ENCODE measurements at places on chromosomes 11 and 22. TPM values are rescaled to one million over a fixed set of nuclear protein-coding genes. Genes with fewer than 3 reads are reported as not detected.

- peaks cover 10% of the 10 kb centered on the region for H3K4me1 ChIP-seq
- DNase-seq = no peak
- H3K36me3 ChIP-seq = peaks cover 18% of the 10 kb centered on the region
- no peaks in the 10 kb centered on the region for H3K27me3 ChIP-seq
Observed at GRCh38 chr11:94796863-94797262, 28.7 kb downstream of the AMOTL1 start.

DNA sequence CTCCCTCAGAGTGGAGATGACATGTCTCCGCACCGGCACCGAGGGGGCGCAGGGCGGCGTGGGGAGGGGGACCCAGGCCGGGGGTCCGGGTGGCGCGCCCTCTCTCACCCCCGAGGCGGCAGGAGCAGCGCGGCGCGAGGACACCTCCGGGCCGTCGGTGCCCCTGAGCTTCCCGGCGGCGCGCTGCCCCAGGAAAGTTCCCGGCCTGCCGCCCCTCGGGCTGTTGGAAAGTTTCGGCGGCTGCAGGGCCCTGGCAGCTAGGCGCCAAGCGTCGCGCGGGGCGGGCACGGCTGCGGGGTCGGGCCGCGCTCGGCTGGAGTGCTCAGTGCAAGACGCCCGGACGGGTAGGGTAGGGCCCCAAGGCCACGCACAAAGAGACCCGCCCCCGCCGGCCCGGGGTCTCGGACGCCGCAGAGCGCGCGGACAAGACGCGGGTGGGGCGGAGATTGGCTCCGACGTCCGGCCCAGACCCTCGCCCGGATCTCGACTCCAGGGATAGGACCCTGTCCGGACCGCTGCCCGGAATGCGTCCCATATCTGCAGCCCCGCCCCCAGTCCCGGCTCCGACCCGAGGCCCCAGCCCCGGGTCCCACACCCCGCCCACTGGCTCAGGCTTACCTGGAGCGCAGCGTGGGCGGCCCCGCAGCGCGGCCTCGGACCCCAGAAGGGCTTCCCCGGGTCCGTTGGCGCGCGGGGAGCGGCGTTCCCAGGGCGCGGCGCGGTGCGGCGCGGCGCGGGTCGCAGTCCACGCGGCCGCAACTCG lies 471 bp downstream of the ARVCF start:
- no peaks in the 10 kb centered on the region for H3K36me3 ChIP-seq
- no peak overlapping the region for H3K27ac ChIP-seq
- no peak overlapping the region for H3K4me3 ChIP-seq
- peaks cover 52% of the 10 kb centered on the region for H3K27me3 ChIP-seq
- peak; percentile 69 for DNase-seq
- peaks cover 8% of the 10 kb centered on the region for H3K4me1 ChIP-seq

GRCh38 chr22:33865996-33866395 lies 54.3 kb downstream of the LARGE1 start:
- no peak for DNase-seq
- peaks cover 42% of the 10 kb centered on the region for H3K4me1 ChIP-seq
- H3K36me3 ChIP-seq = no peaks in the 10 kb centered on the region
- H3K27ac ChIP-seq = no peak overlapping the region

- peaks cover 21% of the 10 kb centered on the region for H3K4me1 ChIP-seq
- no peaks in the 10 kb centered on the region for H3K36me3 ChIP-seq
- H3K27me3 ChIP-seq = no peaks in the 10 kb centered on the region
- H3K27ac ChIP-seq = no peak overlapping the region
Observed at GRCh38 chr11:132933703-132934102, 598.6 kb downstream of the OPCML start.

YPEL4 gene
- not detected for total RNA-seq

TMEM121B gene
- 7.5 TPM for total RNA-seq

GRCh38 chr22:20226760-20227350 lies 41.3 kb downstream of the RTN4R start:
- no peaks in the 10 kb centered on the region for H3K4me1 ChIP-seq
- peaks cover 6% of the 10 kb centered on the region for H3K36me3 ChIP-seq
- H3K4me3 ChIP-seq = no peak overlapping the region
- no peak for DNase-seq
- H3K27ac ChIP-seq = no peak overlapping the region

DNA sequence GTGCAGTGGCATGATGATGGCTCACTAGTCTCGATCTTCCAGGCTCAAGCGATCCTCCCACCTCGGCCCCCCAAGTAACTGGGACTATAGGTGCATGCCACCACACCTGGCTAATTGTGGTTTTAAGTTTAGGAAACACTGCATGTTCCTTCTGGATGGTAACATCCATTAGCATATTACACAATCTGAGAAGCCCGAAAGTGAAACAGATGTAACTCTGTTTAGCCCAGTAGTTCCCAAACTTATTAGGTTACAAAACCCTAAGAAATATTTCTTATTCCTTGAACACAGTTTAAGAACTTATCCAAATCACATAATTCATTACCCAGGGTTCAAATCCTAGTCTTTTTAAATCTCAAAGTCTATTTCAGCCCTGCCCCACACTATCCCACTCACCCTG lies 28.3 kb downstream of the POLDIP3 start:
- H3K27me3 ChIP-seq = no peaks in the 10 kb centered on the region
- DNase-seq = no peak
- no peak overlapping the region for H3K27ac ChIP-seq
- H3K4me1 ChIP-seq = peaks cover 3% of the 10 kb centered on the region

- H3K36me3 ChIP-seq = peaks cover 67% of the 10 kb centered on the region
- H3K27ac ChIP-seq = no peak overlapping the region
- H3K4me1 ChIP-seq = no peaks in the 10 kb centered on the region
- H3K4me3 ChIP-seq = no peak overlapping the region
- no peak for DNase-seq
Observed at GRCh38 chr11:54558919-54559318, 44.9 kb downstream of the OR4C46 start.

CYTH4 gene
- total RNA-seq = 0.11 TPM

DNA sequence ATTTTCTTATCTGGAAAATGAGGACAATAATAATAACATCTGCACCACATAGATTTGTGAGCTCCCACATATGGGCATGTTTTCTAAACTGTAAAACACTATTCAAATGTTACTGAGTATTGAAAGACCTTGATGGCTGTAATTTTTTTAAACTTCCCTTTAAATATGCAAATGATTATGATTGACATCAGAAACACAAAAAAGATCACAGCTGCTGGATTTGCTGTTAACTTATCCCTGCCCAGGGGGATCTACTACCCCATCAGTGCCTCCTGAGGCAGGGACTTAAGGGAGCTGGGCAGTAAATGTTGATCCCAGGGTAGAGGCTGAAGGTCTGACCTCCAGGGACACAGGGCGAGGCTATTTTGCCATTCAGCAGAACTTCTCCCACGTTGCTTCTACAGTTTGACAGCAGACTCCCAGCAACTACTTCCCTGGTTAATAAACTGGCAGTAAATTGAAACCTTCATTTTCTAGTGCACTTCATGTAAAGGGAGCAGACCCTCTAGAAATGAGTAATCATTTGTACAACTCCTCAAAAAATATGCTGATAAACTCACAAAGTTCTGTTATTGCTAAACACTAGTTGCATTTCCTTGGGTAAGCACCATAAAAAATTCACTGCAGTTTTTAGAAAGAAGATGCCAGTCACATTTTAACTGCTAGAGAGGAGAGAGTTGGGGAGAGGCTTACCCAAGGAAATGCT lies 20.3 kb downstream of the TMPRSS5 start:
- DNase-seq = no peak
- H3K36me3 ChIP-seq = no peaks in the 10 kb centered on the region
- H3K4me3 ChIP-seq = no peak overlapping the region
- no peak overlapping the region for H3K27ac ChIP-seq

- H3K27ac ChIP-seq = no peak overlapping the region
- no peak for DNase-seq
Observed at GRCh38 chr11:27551127-27551526, 44.6 kb upstream of the LIN7C start.

PVALB gene
- total RNA-seq = 4.5 TPM

DNA sequence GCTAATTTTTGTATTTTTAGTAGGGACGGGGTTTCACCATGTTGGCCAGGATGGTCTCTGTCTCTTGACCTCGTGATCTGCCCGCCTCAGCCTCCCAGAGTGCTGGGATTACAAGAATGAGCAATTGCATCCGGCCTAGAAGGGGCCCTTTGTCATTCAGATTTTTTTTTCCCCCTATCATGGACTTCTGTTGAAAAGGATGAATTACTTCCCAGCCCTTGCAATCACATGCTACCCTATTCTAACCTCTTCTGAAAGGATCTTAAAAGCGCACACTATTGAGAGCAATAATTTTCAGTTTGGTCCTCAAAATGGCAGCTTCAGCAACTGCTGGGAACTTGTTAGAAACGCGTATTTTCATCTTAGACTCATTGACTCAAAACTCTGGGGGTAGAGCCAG lies 575.6 kb upstream of the KIRREL3 start:
- no peak for DNase-seq
- no peak overlapping the region for H3K27ac ChIP-seq
- peaks cover 26% of the 10 kb centered on the region for H3K4me1 ChIP-seq
- peaks cover 4% of the 10 kb centered on the region for H3K27me3 ChIP-seq

GRCh38 chr11:10809373-10810160 lies 841 bp upstream of the EIF4G2 start:
- peak overlapping the region; percentile 98 for H3K27ac ChIP-seq
- H3K36me3 ChIP-seq = peaks cover 34% of the 10 kb centered on the region
- H3K27me3 ChIP-seq = no peaks in the 10 kb centered on the region
- peaks cover 28% of the 10 kb centered on the region for H3K4me1 ChIP-seq
- DNase-seq = peak; percentile 69
